ENCODE measurements at places on chromosomes 4 and X.

DNA sequence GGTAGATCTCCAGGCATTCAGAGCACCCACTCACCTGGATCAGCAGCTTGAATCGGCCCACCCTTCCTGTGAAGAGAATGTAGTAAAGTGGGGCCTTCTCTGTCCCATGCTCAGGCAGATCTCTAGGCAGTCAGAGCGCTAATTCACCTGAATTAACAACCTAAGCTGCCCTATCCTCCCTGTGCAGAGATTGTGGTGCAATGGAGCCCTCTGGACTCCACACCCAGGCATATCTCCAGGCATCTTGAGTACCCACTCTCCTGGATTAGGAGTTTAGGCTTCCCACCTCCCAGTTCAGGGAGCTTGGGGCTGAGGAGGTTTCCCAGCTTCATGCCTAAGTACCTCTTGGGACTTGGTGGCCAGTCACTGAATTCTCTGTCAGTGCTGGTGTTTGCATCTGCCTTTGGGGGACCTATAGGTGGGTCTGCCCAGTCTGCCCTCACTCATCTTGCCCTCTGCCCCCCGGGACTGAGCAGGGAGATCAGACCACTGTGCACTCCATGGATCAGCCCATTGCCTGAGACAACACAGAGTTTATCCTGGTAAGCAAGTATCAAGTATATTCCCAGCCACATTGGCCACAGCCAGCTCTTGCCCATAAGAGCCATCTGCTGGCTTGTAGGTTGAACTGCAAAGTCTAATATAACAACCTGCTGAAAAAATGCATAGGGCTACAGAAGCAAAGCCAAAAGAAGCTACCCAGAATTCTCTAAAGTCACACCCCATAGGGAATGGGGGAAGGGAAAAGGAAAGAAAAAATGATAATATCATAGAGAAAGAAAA is 372.9 kb downstream of the KLHL13 start:
- peak; percentile 1 for DNase-seq

GRCh38 chr4:165191814-165192499 is 15.4 kb upstream of the KLHL2 start:
- no peak for DNase-seq

GRCh38 chrX:53004038-53004437 is 44.6 kb upstream of the GPR173 start:
- DNase-seq = no peak

- no peak for DNase-seq
Measured at GRCh38 chrX:100864657-100865391, 9.3 kb downstream of the NOX1 start.

GRCh38 chr4:112876316-112876715 is 173.1 kb upstream of the ANK2 start:
- DNase-seq = no peak

- no peak for DNase-seq
Measured at GRCh38 chr4:151569650-151570049, 160.7 kb downstream of the FHIP1A start.

DNA sequence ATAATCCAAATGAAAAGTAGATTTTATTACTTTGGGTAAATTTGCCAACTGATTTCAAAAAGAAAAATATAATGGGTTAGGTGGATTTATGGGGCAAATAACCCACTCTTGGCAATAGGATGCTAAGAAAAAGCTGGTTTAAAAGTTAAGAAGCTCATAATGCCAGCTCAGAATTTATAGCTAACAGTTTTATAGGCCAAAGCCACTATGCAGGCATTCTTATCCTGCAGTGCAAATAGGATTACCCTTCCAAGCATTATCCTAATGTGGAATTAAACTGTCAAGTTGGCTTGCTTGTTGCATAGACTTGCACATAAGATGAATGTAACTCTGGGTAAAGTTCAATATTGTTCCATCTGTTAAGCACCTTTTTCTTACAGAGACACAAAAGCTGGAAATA is 703.0 kb downstream of the PCDH18 start:
- no peak for DNase-seq

DNA sequence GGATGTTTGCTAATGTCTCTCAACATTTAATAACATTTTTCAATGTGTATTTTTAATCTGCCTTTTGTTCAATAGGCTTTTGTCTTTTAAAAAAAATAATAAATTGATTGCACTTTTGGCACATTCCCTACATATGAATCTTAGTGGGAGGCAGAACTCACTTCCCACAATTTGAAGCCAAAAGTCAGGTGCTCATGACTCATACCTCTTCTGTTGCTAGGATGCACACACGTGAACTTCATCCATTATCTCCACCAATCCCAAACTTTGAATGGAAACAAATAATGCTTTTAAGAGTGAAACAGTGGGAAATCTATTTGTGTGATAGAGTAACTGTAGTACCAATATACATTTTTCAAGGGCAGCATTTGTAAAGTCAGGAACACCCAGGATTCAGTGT is 260.5 kb downstream of the IQCM start:
- no peak for DNase-seq

- no peak for DNase-seq
Measured at GRCh38 chrX:48505481-48505880, 3.3 kb upstream of the PORCN start.

GRCh38 chr4:158936238-158936637 is 166.6 kb upstream of the RAPGEF2 start:
- no peak for DNase-seq

- DNase-seq = no peak
Measured at GRCh38 chr4:82680834-82681233, 117.8 kb downstream of the SCD5 start.

- DNase-seq = no peak
Measured at GRCh38 chrX:31057691-31058090, 14.2 kb downstream of the FTHL17 start.

DNA sequence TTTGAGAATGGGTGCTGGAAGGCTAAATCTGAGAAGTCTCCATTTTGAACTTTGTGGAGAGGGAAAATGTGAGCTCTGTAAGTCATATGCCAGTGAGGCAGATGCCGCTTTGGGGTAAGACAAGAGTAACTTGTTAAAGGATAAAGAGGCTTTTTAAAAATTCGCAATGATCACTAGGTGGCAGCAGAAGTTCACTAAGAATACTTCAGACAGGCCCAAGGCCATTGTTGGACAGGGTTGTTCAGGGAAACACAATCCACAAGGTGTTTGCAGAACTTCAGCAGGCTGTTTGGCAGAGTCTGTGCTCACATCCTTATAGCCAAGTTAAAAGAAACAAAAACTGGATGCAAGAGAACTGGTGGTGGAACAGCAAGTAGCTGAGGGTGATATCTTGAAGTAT is 13.7 kb upstream of the PIGA start:
- peak; percentile 74 for DNase-seq

GRCh38 chrX:125398959-125399440 is 79.3 kb downstream of the TEX13C start:
- peak; percentile 94 for DNase-seq

DNA sequence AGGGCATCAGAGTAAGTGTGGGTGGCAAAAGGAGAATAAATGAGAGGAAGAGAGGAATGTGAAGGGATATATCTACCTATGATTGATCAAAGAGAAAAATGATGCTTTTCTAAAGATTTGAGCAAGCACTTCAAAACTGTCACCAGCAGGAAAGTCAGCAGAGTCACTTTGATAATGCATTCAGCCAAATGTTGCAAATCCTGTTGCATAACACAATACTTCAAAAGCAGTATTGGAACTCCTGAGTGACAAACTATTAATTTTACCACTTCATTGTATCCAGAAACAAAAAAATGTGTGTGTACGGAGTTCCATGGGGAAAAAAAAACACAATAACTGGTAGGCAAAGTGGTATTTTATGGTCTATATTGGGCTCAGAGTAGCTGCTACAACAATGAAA is 160.3 kb downstream of the EMCN start:
- DNase-seq = no peak

DNA sequence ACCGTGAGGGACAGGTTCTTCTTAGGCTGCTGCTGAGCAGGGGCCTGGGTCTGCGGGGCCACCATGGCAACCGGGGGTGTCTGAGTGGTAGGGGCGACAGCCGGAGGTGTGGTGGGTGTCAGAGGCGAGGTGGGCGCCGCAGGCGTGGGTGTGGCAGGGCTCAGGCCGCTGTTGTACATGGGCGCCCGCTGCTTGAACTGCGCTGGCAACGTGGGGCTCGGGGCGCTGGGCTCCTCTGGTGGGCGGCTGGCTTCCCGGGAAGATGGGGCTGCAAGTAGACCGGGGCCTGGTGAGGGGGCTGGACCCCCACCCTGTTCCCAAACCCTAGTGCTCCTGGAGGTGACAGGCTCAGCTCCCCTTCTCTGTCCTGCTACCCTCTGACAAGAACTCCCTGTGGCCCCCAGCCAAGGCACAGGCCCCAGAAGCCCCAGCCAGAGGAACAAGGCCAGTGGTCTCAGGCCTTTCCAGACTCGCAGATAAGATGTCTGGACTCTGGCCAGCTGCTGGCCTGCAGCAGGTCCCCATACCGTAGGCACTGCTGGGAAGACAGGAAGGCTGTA is 24.8 kb downstream of the NELFA start:
- DNase-seq = no peak

GRCh38 chr4:98482847-98483806 is 175.3 kb downstream of the TSPAN5 start:
- no peak for DNase-seq

DNA sequence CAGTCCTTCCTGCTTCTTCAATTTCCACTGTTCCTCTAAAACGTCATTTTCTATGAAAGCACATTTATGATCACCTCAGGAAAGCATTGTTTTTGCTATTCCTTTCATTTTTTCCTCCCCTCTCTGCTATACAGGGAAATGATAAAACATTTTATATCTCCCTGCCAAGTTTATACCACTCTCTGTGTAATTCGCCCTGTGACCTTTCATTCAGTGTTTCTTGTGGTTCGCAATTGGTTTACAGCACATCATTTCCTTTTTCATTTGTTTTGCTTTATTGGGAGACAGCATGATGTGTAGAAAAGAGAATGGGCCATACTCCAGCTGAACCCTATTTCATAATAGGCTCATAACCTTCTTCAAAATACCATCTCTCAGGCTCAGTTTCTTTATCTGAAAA is 99.9 kb upstream of the RAPGEF2 start:
- DNase-seq = no peak

- no peak for DNase-seq
Measured at GRCh38 chr4:189828081-189828697, 112.5 kb upstream of the FRG1 start.

DNA sequence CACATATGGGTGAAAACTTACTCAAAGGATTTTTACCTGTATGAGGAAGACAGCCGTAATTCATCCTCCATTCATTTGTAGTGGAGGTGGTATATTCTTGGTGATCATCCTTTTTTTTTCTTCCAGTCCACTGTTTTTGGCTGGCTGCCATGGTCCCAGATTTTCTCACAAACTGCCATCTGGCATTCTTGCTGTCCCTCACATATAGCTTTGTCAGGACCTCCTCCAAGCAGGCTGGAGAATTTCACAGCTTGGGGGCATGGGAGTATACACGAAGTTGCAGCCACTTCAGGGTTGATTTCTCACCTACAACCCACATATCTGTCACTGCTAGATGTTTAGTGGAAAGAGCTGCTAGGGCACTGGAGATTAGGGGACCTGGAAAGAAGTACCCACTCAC is 401.0 kb downstream of the IL1RAPL1 start:
- DNase-seq = no peak

- DNase-seq = no peak
Measured at GRCh38 chr4:43763029-43763610, 685.5 kb downstream of the KCTD8 start.

DNA sequence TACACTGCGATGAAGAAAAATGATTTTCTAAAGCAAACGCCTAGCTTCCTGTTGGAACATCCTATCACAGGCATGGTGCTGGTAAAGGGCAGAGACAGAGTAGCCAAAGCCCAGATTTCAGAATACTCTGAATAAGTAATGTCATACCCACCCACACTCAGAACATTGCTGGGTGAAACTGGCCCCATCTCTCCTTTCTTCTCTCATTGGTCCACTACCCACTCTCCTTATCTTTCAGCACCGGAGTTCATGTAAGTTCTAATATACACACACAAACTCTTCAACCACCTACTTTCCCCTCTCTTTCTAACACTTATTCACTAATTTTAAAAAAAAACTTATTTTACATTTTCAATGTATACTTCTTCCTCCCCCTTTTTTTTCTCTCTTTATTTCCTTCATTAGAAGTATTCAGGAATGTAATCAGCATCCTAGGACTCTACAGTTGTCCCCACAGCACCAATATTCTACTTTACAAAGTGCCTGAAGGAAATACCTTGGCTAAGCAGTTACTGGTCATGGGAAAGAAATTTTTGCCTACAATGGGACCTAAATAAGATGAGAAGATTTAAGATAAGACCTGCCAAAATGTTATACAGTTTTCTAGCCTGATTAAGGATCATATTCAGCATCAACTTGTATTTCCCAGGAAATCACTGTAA is 63.0 kb downstream of the SEC24D start:
- no peak for DNase-seq

Measured in hematopoietic multipotent progenitor cell treated with erythropoietin and hydrocortisone succinate and interleukin-3 and kit ligand, for 8 days (in vitro differentiated cells).